ENCODE measurements at places on chromosomes 16 and 17. TPM values are rescaled to one million over a fixed set of nuclear protein-coding genes. Genes with fewer than 3 reads are reported as not detected.

DNA sequence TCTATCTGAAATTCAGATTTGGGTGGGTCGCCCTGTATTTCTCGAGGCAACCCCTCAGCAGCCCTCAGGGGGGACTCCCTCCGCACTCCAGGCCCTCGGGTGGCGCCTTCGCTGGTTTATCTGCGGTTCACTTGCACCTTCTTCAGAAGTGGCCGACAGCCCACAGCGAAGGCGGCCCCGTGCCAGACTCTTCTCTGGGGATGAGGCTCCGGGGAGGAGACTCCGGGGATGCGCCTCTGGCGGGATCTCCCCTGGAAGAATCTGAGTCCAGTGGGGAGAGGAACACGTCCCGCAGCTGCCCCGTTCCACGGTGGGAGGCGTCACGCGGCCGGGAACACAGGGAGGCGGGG, 63.9 kb upstream of the DNAJA2 start:
- DNase-seq, result peak; percentile 30

GRCh38 chr16:84941921-84942320, 69.4 kb downstream of the ZDHHC7 start:
- no peak for DNase-seq

DNA sequence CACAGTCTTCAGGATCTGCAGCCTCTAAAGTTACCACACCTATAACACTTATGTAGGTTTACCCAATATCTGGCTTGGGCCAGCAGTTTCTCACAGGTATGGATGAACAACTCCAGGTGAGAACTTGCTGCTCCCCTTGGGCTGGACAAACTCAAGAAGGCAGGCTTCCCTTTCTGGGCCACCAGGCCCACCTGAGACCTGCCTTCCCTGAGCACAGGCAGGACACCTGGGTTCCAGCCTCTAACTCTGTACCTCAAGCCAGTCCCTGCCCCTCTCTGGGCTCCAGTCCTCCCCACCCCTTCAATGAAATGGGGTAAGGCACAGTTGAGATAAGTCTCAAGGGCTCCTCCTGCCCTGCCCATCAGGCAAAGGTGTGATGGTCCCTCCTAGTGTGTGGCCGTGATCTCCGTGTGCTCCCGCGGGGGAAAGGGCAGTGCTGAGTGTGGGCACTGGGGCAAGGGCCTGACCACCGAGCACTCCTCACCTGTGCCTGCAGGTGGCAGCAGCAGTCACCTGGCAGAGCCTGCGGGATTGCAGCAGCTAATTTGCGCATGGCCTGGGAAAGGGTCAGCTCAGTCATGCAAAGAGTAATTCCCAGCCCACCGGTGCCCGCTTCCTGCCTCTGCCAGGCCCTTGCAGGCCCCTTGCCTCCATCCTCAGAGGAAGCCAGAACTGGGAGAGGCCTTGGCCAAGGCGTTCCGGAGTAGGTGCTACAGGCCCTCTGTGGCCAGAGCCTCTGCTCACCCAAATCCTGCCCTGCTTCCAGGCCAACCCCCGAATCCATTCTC, 28.2 kb upstream of the ADGRG1 start:
- DNase-seq, result peak; percentile 86

GRCh38 chr16:72902206-72902605, 145.7 kb downstream of the ZFHX3 start:
- DNase-seq, result no peak

- no peak for DNase-seq
These were observed 85.0 kb downstream of the GRIN2A start for GRCh38 chr16:10097271-10097670.

DNA sequence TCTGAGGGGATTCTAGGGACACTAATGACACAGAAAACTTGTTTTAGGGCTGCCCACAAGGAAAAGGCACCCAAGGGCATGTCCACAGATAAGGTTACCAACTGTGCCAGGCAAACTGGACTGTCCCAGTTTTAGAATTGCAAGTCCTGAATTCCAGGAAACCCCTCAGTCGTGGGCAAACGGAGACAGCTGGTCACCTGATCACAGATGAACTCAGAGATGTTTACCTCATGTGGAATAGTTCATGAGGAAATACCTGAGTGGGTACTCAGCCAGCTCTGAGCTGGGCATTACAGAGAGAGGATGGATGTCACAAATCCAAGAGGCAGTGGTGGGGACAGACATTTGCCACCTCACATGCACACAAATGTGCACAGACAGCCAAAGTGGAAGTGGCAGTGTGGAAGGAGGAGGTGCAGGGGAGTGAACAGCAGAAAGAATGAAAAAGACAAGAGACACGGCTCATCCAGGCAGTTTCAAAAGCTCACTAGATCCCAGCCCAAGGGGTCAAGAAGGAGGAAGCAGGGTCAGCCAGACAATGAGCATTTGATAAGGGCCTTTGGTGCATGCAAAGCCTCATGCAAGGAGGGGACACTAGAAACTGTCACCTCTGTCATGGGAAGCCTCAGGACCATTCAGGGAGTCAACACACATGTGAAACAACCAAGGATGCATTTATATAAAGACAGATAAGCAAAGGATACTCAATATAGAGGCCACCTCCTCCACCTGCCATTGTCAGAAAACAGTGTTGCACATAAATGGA, 24.8 kb downstream of the TTLL6 start:
- no peak for DNase-seq

GRCh38 chr16:2770057-2770951, 6.8 kb downstream of the ELOB start:
- DNase-seq, result peak; percentile 69

DNA sequence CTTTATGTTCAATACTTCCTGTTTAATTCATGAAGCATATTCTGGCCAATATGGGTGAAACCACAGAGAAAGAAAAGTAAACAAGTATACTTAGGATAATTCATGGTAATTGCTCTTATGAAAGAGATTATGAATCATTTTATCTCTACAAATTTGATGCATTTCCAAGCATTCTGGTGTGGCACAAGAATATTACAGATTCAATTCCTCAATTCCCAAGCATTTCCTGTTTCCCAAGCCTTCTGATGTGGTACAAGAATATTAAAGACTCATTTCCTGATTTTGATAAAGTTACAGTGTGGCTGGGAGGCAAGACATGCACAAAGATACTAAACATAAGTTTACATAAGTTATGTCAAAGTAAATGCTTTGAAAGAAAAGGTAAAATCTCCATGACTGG, 126.1 kb upstream of the NUDT7 start:
- DNase-seq, result no peak

GRCh38 chr17:39018267-39019134, 51.3 kb upstream of the FBXO47 start:
- DNase-seq, result no peak

The ASPA gene
- 0.75 TPM for polyA plus RNA-seq

The TMEM231 gene
- polyA plus RNA-seq, result 3.0 TPM
